ENCODE measurements at places on chromosomes 13 and 19.

- no peak for DNase-seq
Observed at GRCh38 chr19:55679343-55680257, 4.6 kb downstream of the EPN1 start.

DNA sequence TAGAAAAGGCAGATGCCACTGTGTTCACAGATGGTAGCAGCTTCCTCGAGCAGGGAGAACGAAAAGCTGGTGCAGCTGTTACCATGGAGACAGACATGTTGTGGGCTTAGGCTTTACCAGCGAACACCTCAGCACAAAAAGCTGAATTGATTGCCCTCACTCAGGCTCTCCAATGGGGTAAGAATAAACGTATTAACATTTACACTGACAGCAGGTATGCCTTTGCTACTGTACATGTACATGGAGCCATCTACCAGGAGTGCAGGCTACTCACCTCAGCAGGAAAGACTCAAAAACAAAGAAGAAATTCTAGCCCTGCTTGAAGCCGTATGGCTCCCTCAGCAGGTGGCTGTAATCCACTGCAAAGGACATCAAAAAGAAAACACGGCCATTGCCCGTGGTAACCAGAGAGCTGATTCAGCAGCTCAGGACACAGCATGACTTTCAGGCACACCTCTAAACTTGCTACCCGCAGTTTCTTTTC lies 197.7 kb downstream of the ZNF737 start:
- no peak for DNase-seq

- peak; percentile 55 for DNase-seq
Observed at GRCh38 chr13:110593430-110594130, 21.8 kb upstream of the NAXD start.

GRCh38 chr19:18208098-18208951 lies 4.5 kb upstream of the RAB3A start:
- DNase-seq: peak; percentile 39

DNA sequence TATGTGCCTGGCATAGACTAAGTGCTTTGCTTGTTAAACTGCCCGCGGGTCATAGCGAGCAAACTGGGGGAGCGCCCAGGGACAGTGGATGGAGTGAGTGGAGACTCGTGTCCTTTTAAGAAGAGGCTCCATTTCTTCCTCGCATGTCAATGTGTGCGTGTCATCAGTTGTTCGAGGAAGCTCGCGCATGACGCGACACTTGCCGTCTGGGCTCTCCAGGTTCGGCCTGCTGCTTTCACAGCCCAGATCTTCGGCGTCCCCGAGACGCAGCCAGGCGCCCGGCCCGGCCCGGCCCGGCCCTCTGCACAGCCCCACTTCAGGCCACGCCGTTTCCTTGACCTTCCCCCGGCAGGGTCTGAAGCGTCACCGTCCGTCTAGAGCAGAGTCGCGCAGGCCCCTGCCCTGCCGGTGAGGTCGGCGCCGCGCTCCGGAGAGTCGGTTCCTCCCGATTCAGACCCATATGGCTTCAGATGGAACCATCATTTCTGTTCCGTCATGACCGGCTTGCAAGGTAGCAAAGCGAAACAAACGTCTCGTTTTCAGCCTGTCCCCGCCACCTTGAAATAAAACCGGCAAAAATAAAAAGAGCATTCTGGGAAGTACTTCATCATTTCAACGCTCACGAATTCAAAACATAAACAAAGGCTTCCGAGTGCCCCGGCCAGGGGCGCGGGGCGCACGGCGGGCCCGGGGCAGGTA lies 599 bp upstream of the ARHGEF7 start:
- peak; percentile 17 for DNase-seq

DNA sequence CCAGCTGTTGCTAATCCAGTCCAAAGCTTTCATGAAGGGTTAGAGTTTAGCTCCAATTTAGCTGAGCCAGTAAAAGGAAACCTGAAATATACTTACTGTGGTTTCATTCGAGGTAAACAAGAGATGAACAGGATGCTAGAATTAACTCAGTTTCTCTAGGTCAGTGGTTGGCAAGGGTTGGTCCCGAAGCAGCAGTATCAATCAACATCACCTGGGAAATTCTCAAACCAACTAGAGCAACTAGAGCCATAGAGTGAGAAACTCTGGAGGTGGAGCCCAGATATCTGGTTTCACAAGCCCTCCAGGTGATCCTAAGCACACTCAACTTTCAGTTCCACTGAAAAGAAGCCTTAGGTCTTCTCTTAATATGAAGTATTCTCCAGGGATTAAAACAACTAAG lies 376.7 kb downstream of the OXGR1 start:
- DNase-seq: no peak

- DNase-seq: no peak
Observed at GRCh38 chr19:45876411-45877197, 9.3 kb downstream of the IRF2BP1 start.

DNA sequence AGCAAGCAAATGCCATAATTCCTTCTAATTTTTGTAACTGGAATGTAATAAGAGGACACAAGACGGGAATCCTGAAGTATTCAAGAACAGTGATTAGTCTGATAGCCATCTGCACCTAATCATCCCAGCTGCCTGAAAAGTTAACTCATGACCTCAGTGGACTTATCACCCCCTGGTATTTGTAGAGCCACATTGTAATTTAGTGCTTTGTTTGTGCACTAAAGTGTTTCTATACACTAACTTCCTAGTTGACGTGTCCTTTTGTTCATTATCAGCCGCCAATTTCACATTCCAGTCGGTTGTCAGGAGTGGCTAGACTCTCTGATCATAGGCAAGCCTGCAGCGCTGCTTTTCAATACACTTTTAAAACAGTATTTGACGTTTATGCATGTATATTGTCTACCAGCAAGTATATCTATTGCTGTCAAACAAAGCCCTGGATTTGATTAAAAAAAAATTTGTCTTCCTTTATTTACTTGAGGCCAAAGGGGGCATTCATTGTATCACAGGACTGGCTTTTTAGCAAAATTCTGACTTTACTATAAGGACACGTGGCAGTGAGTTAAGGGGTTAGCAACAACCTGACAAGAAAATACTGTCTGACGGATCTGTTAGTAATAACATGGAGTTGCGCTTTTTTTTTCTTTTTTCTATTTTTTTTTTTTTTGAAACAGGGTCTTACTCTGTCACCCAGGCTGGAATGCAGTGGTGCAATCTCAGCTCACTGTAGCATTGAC lies 10.4 kb upstream of the SOX21 start:
- no peak for DNase-seq

DNA sequence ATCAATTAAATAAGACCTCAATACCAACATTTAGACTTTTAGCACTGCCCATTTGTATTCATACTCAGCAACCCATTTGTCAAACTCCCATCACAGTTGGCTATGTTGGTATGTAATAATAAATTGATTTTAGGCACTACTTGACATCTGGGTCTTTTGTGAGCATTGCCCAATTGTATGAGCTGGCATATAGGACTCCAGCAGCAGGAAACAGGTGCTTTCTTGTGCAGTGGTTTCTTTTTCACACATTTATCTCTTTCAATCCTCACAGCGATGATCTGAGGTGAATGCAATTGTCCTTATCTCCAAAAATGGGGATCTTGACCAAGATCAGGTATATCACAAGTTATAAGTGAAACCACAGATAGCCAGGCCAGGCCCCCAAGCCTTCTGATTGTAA lies 96.9 kb upstream of the OXGR1 start:
- DNase-seq: no peak

DNA sequence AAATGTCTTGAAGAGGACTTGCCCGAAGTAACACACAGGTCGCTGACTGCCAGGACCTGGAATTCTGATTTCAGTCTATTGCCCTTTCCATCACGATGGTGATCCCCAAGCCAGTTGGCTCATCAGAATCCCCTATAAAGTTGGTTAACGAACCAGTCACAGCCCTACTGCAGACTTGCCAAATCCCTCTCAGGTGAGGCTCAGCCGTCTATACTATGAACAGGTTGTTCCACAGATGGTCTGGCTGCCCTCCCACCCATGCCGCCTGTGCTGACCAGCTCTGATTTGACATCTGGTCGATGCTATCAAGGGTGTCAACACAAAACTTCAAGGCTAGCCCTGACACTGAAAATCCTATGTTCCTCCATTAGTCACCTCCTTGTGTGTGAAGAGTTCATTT lies 90.0 kb downstream of the RNASEH2B start:
- DNase-seq: no peak

DNA sequence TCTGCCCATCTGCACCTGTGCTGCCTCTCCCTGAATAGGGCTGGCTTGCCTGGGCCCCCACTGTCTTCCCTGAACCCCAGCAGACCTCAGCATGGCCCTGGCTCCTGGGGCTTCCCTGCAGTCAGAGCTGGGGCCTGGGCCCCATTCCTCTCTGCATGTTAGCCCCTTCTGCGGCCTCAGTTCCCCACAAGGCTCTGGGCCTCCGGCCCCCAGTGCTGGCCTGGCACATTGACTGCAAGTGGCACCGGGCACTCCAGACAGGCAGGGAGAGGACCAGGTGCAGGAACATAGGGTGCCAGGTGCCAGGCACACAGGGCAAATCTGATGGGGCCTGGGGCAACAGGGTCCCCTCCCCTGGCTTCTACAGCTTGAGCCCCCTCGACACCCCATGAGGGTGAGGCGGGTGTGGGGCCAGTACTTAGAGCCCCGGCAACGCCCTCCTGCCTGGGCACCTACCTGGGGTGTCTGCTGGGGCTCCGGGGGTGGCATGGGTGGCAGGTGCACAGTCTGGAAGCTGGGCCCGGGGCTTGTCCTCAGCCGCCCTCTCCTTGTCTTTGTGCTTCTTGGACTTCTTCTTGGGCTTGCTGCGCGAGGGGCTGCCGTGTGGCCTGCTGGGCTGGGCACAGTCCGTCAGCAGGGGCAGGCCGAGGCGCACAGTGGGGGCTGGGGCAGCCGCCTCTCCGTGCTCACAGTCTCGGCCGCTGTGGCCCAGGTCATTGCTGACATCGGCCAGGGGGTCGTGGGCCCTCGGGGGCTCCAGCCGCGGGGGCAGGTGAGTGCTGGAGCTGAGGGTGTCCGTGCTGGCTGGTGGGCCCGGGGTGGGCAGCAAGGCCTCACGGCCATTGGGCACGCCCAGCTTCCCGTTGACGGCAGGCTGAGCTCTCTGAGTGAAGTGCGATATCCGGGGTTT lies 12.3 kb upstream of the ISYNA1 start:
- no peak for DNase-seq

DNA sequence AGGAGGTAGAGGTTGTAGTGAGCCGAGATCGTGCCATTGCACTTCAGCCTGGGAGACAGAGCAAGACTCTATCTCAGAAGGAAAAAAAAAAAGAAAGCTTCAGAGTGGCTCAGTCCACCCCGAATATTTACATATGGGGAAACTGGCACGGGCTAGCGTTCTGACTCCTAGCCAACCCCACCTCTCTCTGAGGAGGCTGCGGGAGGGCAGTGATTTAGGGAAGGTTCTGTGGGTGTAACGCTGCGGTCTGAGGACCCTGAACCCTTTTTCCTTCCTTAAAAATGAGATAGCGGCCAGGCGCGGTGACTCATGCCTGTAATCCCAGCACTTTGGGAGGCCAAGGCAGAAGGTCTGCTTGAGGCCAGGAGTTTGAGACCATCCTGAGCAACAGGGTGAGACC lies 5.0 kb downstream of the LRRC25 start:
- DNase-seq: peak; percentile 63

- DNase-seq: no peak
Observed at GRCh38 chr13:95926231-95926630, 127.0 kb downstream of the UGGT2 start.

DNA sequence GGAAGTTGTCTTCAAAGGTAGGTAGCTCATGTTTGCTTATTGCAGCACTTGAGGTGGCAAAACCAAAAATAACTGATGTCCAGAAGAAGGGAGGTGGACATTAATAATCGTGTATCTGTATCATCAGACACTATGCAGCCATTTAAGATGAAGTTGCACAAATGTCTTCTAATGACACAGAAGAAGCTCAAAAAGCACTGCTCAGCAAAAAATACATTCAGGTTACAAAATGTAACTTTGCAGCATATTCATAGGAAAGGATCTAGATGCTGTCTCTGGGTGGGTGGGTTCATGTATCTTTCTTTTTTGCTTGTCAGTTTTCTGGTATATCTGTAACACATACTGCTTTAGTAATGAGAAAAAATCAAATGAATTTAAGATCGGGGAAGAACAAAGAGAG lies 247.8 kb downstream of the DNAJC15 start:
- DNase-seq: no peak

- DNase-seq: no peak
Observed at GRCh38 chr13:24122569-24122968, 38.0 kb upstream of the SPATA13 start.

DNA sequence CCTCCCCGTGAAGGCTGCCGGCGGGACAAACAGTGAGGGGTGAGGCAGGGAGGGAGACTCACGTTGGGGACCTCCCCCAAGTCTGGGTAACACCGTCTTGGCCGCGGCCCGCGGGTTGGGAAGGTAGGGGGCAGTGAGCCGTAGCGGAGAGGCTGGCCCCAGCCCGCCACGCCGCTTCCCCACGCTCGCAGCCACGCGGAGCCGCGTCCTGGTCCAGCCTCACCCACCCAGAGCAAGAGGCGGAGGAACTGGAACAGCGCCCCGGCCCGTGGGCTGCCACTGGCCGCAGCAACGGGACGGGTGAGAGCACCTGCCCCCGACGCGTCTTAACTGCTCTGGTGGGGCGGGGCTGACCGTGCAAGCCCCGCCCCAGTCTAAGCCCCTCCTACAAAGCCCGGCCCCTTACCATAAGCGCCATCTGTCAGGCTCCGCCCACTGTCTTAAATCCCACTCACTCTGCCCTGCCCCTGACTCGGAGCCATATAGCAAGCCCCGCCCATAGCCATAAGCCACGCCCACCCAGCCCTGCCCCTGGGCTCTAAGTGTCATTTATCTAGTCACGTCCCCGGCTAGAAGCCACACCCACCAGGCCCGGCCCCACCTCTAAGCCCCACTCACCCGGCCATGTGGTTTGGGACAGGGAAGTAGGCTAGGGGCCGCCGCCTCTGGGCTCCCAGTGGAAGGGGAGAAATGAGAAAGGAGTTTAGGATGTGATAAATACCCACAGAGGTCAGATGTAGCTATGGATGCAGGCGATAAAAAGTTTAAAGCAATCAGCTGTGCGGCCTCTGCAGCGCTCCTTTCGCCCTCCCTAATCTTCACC lies 2.1 kb upstream of the CCL25 start:
- peak; percentile 95 for DNase-seq

DNA sequence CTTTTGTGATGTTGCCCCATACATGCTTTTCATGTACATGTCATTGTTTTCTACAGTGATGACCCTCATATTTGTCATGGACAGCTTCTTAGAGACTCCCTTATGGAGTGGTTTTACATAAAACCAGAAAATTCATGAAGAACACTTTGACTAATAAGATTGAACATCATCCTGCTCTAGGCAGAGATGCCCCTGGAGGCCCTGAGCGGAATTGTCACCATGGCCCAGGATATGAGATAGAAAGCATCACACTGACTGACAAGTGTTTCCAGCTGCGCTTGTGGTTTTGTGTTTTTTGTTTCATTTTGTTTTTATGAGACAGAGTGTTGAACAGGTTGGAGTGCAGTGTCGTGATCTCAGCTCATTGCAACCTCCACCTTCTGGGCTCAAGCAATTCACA lies 22.2 kb downstream of the ZNF701 start:
- no peak for DNase-seq

- DNase-seq: no peak
Observed at GRCh38 chr13:67175836-67176459, 54.2 kb downstream of the PCDH9 start.

Measured in CD4-positive, alpha-beta T cell treated with Interferon alpha-2 for 1 hour (primary cell).